GM12878 (cell line): ENCODE measurements at places on chromosomes 7 and 10.

DNA sequence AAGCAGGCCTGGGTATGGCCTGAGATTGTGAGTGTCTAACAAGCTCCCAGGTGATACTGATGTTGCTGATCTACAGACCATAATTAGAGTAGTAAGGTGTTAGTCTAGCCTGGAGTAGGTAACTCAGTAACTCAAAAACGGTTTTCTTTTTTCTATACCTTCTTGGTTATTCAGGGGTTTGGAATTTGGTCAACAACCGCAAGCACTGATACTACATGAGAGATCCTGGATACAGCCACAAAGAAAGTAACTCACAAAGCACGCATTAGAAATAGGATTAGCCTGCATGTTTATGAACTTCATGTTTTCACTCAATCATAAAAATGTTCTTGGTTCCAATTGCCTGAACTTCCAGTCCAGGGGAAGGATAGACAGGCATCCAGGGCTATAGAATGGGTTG, 803.5 kb downstream of the MAGI2 start:
- no peak for DNase-seq

DNA sequence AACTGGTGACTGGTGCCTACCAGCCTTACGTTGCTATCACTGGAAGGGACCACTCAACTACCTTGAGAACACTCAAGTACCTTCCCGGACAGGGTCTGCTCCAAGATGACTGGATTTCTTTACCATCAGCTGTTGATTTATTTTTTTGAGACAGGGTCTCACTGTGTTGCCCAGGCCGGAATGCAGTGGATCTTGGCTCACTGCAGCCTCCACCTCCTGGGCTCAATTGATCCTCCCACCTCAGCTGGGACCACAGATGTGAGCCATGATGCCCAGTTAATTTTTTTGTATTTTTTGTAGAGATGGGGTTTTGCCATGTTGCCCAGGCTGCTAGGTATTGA, 45.2 kb upstream of the DLG5 start:
- no peak for DNase-seq

GRCh38 chr10:63681993-63682697, 160.9 kb downstream of the REEP3 start:
- DNase-seq, result no peak

GRCh38 chr7:28749638-28750037, 208.5 kb downstream of the TRIL start:
- DNase-seq, result no peak

DNA sequence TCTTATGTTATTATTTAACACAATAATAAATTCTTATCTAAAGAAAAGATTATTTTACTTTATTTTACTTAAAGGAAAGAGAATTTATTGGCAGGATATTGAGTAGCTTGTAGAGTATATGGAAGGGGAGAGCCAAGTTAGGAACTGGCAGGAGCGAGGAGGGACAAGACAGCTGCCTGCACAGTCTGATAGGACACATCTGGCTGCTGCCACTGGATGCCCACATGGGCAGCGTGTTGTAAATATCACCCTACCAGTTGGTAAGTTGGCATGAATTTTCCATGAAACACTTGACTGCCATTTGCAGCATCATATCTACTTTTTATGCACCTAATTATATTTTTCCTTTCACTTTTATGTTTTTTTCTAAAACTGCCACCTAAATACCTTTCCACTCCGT, 19.6 kb downstream of the SRI start:
- DNase-seq, result no peak

GRCh38 chr7:7005303-7005702, 177.0 kb upstream of the C1GALT1 start:
- no peak for DNase-seq

GRCh38 chr10:78533098-78533497, 499.4 kb downstream of the RPS24 start:
- DNase-seq, result no peak

- DNase-seq, result no peak
Measured at GRCh38 chr7:111558991-111559390, 3.3 kb downstream of the IMMP2L start.

GRCh38 chr7:133003052-133003910, 78.6 kb downstream of the CHCHD3 start:
- no peak for DNase-seq

GRCh38 chr10:35600193-35600592, 4.9 kb upstream of the GJD4 start:
- no peak for DNase-seq

GRCh38 chr7:50339990-50340500, 35.5 kb downstream of the IKZF1 start:
- no peak for DNase-seq

DNA sequence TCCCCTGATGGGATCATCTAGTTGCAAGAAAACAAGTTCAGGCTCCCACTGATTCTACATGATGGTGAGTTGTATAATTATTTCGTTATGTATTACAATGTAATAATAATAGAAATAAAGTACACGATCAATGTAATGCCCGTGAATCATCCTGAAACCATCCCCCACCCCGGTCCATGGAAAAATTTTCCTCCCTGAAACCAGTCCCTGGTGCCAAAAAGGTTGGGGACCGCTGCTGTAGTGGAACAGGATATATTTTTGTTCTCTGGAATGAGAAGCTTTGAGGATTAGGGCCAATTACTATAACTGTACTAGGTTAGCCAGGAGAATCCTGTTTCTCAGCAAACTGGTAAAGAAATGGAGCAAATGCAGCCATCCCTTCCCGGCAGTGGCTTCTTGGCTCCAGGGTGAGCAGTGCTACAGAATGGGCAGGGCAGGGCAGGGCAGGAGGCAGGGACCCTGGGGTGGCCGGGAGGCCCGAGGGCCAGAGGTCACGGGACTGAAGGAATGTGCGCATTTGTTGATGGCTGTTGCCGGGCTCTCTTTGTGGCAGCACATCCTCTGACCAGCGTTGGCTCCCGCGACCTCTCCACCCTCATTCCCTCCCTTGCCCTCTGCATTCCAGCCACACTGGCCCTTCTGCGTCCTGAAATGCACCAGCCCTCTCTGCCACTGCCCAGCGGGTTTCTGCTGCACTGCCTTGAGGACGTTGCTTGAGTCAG, 162.3 kb upstream of the NPS start:
- no peak for DNase-seq

DNA sequence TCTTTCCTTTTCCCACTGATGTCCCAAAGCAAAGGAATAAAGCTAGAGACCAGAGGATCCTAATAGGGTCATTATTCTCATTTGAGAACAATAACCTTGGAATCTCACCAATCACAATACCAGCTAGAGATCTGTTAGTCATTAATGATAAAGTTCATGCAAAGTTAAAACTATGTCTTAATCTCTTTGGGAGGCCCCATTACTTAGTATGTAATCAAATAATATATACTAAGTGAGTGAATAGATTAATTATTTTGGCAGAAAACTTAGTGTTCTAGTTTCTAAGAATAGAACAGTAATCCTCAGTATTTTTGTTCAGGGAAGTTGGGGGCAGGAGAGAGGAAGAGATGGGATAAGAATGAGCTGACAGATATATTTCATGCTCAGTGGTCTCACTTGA, 227.2 kb downstream of the MTERF1 start:
- no peak for DNase-seq

DNA sequence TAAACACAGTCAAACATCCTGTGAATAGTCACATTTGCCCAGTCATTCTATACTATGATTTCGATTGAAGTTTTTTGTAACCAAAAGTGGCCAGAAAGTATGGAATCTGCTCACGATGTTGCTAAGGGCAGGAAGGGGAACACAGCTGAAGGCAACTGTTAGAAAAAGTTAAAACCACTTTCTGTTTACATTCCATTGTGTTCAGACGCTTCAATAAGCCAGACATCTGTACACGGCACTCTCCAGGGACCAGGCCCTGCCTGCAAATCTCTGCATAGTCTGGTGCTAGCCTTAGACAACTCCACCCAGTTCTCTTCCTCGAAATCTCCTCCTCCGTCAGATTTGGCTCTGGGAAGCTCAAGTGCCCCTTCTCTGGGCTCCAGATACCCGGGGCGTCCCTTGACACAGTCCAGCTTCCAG, 17.1 kb upstream of the TMEM120A start:
- no peak for DNase-seq

DNA sequence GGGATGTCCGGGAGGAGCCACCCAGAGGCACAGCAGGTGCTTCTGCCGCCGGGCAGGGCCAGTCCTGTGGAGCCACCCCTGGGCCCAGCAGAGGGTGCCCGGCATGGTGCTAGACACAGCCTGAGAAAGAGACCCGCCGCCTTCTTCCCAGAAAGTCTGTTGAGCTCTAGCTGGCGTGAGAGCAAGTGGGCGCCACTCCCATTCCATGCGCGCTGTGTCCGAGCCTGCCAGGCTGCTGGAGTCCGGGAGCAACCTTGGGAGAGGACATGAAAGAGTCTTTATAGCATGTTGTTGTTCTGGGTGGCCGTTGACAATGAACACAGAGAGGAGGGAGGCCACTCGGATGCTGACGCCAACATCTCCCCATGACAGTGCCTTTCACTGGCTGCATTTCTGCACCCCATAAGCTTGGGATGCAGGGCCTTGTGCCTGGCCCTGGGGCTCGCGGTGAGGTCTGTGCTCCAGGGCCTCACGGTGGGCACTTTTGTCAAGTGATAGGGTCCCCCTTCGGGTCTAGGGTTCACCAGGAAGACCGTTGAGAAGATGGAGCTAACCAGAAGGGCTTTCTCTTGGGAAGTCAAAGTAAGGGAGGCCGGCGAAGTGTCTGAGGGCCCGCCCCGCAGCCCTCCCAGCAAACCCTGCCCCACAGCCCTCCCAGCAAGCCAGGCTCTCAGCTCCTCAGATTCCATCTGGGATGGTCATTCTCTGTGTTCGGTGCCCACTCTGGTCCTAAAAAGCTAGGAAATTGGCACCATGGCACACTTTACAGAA, 47.3 kb downstream of the NKX6-2 start:
- DNase-seq, result no peak

DNA sequence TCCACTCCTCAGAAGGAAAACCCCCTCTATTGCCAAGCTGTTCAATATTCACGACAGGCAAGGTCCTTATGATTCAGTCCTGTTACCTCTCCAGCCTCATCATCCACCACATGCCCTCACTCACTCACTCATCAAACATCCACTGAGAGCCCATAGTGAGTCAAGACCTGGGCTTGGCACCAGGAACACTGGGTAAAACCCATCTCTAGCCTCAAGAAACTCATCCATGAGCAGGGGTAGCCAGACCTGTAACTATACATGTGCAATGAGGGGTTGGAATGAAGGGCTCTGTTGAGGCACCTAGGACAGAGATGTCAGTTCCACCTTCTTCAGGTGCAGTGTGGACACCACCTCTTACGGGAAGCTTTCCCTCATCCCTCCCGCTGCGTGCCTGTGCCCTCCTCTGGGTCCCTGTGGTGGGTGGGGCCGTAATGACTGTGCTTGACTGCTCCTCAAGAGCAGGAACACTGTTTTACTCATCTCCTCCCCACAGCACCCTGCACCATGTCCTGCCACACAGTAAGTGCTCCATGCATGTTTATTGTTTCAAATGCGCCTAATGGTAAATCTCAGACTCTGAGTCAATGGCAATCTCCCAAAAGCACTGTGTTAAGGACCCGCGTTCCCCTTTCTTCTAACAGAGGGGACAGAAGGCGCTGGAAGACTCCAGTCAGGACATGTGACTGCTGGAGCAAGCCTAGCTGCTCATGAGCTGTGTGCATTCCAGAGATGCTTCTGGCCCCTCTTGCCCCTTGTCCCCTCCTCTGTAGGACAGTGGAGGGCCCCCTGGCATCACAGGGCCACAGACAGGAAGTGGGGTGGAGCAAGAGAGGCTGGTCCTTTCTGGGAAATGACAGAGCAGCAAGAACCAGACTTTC, 95.4 kb downstream of the HIPK2 start:
- no peak for DNase-seq

GRCh38 chr7:94529516-94529915, 19.9 kb downstream of the CASD1 start:
- no peak for DNase-seq

DNA sequence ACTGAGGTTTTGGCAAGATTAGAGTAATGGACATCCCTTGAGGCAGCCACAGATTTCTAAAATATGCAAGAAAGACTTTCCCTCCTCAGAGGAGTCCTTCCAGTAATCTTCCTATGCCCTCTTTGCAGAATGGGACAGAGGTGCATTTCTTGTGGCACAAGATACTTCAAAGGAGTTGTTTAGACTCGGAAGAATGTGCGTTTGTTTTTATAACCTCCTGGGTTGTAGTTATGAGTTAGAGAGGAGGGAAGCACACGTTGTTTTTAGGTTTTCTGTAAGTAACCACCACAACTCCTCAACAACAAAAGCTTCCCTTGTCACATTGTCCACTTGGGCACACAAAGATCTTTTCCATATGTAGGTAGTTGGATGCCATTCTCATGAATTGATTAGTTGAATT, 78.1 kb upstream of the GLI3 start:
- no peak for DNase-seq

- peak; percentile 65 for DNase-seq
Measured at GRCh38 chr7:55641273-55641691, 69.0 kb upstream of the VOPP1 start.

- no peak for DNase-seq
Measured at GRCh38 chr7:31785101-31785500, 98.1 kb downstream of the PPP1R17 start.

- DNase-seq, result no peak
Measured at GRCh38 chr10:47452495-47453140, 31.3 kb downstream of the ANXA8 start.

DNA sequence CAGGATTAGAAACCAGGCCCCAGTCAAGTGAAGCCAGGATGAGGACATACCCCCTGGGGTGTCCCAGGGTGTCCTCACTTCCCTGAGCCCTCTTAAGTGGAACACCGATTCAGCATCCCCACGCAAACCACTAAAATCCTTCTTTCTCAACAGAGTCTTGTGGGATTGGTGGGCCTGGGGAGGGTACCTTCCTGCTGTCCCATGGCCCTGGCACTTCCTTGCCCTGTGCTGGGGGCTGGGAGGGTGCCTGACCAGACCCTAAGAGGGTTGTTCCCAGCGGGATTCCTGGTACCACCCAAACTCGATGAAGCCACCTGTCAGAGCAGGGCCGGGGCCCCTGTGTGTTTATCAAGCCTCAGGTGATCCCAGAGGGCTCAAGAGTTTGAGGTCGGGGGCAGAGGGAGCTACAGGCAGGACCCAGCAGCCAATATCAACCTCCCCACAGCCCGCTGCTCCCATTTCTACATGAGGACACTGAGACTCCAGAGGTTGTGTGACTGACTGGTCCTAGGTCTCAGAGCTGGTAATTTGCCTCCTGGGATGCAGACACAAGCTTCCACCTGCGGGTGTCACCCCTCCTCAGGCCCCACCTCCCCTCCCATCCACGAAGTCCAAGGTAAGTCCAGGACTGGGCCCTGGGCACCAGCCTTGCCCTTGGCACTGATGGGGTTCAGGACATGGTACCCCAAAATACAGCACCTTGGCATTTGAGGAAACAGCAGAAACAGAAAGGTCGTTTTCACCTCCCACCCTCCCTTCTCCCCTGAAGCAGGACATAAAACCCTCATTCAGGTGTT, 31.4 kb downstream of the OAT start:
- DNase-seq, result no peak
